ENCODE measurements at places on chromosomes 5 and 9.
A peak's percentile ranks its signal among the peaks of the same experiment; 100 is the strongest.

- DNase-seq = no peak
Measured at GRCh38 chr5:172777881-172778814, 7.2 kb upstream of the DUSP1 start.

DNA sequence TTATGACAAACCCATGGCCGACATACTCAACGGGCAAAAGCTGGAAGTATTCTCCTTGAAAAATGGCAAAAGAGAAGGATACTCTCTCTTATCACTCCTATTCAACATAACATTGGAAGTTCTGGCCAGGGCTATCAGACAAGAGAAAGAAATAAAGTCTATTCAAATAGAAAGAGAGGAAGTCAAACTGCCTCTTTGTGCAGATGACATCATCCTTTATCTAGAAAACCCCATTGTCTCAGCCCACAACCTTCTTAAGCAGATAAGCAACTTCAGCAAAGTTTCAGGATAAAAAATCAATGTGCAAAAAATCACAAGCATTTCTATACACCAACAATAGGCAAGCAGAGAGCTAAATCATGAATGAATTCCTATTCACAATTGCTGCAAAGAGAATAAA is 1799.9 kb upstream of the ACO1 start:
- no peak for DNase-seq

DNA sequence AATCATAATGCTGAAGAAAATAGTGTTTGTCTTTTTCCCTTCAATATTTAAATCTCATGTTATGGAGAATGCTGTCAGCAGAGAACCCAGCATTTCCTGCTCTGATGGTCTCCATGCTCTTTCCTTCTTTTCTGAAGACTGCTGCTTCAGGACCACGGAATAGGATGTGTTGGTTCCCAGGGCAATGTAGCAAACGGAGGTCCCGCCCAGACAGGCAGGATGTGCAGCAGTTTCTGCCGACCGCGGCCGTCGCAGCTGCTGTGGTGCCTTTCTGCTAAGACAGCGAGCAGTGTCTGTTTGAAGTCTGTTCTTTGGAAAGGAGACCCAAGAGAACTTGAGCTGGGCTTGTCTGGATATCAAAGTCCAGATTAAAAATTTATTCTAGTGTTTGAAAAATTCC is 654.3 kb downstream of the CCDC171 start:
- DNase-seq = peak; percentile 78

DNA sequence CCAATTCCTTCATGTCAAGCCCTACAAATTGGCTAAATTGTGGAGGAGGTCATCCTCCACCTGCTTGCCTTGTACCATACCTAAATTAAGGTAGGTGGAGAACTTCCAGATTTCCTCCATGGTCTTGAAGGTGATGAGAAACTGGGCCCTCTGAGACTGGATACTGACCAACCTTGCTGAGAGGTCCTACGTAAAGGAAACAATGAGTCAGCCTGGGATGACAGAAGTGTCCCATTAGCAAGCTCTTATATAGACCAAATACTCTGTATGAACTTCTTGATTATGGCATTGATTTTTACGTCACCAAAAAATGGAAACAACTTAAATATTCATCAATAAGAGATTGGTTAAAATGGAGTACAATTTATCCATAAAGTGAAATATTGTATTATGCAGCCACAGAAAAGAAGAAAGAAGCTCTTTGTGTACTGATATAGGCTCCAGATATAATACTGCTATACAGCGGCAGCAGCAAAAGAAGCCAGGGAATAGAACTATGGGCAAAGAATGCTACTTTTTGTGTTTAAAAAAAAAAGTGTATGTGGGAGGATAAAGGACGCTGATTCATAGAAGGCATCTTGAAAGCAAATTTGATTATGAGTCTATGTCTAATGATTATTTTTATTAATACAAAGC is 18.3 kb downstream of the SH3TC2 start:
- no peak for DNase-seq

GRCh38 chr5:33978306-33978705 is 6.2 kb downstream of the SLC45A2 start:
- DNase-seq = no peak

DNA sequence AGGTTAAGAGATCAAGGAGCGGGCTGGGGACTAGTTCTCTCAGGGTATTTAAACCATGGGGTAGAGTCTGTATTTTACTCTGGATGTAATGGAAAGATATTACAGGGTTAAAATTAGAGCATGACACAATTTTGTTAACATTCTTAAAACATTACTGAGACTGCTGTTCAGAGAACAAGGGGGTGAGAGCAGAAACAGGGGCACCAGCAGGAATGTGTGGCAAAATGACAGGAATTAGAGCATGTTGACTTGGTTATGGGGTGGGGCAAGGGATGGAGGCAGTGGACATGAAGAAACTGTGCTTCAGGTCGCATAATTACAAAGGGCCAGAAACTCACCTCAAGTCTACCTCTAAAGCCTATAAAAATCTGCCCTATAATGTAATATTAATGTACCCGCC is 75.0 kb downstream of the TMEM232 start:
- no peak for DNase-seq

DNA sequence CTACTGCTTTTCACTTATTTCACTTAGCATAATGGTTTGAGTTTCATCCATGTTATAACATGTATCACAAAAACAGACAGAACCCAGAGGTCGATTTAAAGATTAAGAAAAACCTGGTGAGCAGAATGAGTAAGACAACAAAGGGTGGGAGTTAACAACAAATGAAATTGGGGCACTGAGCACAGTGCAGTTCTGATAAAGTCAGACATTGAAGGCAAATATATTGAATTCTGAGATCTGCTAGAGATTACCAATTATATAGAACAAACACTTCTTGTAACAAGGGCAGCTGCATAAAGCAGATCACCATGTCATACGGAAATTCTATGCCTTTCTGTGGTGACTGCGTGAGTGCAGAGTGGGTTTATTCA is 517.3 kb upstream of the RORB start:
- no peak for DNase-seq

- no peak for DNase-seq
Measured at GRCh38 chr9:11086561-11086960, 473.8 kb upstream of the PTPRD start.

GRCh38 chr5:9059920-9060691 is 485.8 kb downstream of the SEMA5A start:
- DNase-seq = peak; percentile 39

DNA sequence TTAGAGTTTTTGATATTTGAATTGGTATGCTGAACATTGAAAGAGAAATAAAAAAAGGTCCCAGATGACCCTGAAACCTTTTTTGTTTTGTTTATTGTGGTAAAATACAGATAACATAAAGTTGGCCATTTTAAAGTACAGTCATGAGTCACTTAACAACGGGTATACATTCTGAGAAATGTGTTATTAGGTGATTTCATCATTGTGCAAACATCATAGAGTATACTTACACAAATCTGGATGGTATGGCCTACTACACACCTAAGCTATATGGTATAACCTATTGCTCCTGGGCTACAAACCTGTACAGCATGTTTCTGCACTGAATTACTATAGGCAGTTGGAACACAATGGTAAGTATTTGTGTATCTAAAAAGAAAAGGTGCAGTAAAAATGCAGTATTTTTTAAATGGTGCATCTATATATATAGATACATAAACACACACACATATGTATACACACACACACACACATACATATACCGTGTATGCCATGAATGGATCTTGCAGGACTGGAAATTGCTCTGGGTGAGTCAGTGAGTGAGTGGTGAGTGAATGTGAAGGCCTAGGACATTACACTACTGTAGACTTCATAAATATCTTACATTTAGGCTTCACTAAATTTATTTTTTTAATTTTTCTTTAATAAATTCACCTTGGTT is 31.0 kb downstream of the TTC1 start:
- no peak for DNase-seq

DNA sequence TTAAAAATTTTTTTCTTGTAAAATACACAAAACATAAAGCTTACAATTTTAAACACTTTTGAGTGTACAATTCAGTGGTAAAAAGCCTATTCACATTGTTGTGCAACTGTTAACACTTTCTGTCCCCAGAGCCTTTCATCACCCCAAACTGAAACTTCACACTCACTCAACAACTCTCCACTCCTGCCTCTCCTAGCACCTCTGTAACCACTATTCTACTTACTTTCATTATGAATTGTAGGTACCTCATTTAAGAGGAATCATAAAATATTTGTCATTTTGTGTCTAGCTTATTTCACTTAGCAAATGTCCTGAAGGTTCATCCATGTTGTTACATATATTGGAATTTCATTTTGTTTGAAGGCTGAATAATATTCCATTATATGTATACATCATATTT is 4.3 kb upstream of the ZNF510 start:
- no peak for DNase-seq

GRCh38 chr9:706606-707459 is 134.7 kb upstream of the DMRT1 start:
- peak; percentile 76 for DNase-seq

GRCh38 chr5:132445930-132446329 is 44.6 kb downstream of the IRF1 start:
- DNase-seq = no peak

DNA sequence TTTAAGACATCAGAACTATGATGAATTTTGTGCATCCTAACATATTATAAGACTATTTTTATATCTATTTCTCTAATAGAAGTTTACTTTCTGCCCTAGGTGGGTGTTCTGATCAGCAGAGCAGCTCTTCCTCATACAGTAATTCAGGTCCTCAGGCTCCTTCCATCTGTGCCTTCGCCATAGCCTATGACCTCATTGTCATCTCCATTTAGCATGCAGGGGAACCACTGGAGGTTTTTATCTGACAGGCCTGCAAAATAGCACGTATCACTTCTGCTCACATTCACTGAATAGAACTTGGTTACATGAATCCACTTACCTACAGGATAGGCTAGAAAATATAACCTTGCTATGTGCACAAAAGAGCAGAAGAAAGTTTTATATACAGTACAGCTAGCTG is 159.4 kb upstream of the CCNH start:
- no peak for DNase-seq

- DNase-seq = no peak
Measured at GRCh38 chr5:67028371-67028770, 168.2 kb downstream of the CD180 start.

DNA sequence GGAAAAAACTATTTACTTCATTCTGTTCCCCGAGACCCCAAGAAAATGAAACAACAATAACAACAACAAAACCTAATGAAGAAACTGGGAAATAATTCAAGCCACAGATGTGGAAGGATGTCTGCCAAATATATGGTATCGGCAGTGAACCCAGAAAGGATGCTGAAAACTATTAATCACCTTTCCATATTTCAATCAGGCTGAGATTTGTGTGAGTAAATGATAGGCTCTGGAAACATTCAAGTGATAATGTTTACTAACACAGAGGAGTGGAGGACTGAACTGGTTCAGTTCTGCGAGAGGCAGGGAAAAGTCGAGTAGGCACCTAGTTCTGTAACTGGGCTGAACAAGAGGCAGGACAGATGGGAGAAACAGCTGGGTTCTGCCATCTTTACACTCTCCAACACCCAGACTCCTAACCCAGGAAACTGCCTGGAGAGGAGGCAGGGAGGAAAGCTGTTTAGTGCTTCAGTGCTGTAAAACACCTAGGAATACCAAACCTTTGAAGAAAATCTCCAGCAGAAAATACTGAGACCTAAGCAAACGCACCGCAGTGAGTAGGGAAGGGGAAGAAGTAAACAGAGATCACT is 96.8 kb upstream of the GNA14 start:
- DNase-seq = no peak

- no peak for DNase-seq
Measured at GRCh38 chr5:31911291-31912265, 262.5 kb downstream of the GOLPH3 start.

DNA sequence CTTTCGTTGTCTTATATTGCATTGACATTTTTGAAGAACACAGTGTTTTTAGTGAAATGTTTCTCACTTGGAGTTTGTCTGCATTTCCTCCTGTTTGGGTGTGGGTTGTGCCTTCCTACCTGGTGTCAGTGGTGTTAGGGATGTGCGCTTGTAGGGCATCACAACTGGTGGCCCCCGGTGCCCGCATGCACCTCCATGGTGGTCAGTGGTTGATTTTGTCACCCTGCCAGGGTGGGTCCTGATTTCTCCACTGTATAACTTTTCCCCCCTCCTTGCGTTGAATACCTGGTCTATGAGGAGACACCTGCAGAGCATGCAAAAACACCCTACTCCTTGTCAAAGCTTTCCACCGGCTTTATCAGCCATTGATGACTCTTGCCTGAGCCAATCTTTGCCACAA is 132.9 kb downstream of the BARX1 start:
- no peak for DNase-seq

DNA sequence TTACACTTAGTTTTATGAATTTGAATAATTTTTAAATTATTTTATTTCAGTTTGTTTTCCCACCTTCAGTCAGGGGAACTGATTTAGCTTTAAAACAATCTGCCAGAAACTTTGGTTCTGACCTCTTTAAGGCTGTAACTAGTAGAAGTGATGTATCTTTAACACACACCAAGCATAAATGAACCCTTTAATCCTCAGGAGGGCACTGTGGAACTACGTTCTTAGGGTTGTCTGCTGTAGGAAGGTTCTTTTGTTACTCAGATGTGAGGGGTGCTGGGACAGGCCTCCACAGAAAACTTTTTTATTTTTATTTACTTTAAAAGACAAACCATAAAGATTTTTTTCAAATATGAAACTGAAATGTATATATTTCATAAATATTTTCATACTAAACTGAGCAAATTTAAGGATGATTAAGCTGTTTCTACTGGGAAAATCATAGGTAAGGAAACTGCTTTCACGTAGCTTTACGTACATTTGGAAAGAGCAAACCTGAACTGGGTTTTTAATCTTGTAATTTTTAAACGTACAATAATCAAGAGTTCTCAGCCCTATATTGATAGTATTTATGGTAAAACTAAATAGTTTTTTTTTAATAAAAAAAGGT is 5.3 kb downstream of the KLF4 start:
- DNase-seq = peak; percentile 50

DNA sequence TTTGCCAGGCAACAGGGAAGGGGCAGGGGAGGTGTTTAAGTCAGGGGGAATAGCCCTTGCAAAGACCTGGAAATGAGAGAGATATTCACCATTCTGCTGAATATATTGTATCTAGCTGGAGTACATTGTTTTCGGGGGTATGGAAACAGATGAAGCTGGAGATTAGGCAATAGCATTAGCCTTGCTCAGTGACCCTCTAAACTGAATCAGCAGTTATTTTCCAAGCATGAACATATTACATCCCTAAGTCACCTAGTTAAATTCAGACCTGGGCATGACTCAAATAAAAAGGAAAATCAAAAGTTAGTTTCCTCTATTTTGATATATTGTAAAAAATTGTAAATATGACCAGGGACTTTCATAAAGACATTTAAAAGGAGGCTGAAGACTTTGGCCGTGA is 544.6 kb upstream of the TRPC7 start:
- DNase-seq = no peak

GRCh38 chr5:32692036-32692746 is 18.9 kb upstream of the NPR3 start:
- no peak for DNase-seq

GRCh38 chr9:76717176-76717575 is 47.1 kb upstream of the PCA3 start:
- no peak for DNase-seq

- no peak for DNase-seq
Measured at GRCh38 chr9:115674091-115674490, 479.5 kb upstream of the PAPPA start.

GRCh38 chr9:93262537-93263310 is 78.8 kb downstream of the WNK2 start:
- peak; percentile 15 for DNase-seq

GRCh38 chr9:27491154-27491553 is 32.9 kb upstream of the IFNK start:
- DNase-seq = no peak

All from femur (tissue), 1 donor.